NCI-H1417 (cell line): ENCODE measurements at places on chromosomes 13 and 19.

GRCh38 chr19:12802267-12803106 lies 618 bp downstream of the THSD8 start:
- no peak for DNase-seq

GRCh38 chr13:65914716-65915115 lies 1315.4 kb downstream of the PCDH9 start:
- no peak for DNase-seq

DNA sequence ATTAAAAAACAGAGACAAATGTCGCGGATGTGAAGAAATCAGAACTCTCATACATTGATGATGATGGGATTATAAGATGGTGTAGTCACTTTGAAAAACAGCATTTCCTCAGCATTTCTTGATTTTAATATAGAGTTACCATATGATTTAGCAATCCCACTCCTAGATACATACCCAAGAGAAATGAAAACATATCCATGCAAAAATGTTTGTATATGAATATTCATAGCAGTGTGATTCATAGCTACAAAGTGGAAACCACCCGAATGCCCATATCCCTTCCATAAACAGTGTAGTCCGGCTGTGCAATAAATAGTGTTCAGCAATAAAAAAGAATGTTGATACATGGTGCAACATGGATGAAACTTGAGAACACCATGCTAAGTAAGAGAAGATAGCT lies 44.6 kb downstream of the DPY19L3 start:
- DNase-seq, result no peak

GRCh38 chr19:57642396-57643046 lies 9.6 kb downstream of the ZNF211 start:
- peak; percentile 21 for DNase-seq

DNA sequence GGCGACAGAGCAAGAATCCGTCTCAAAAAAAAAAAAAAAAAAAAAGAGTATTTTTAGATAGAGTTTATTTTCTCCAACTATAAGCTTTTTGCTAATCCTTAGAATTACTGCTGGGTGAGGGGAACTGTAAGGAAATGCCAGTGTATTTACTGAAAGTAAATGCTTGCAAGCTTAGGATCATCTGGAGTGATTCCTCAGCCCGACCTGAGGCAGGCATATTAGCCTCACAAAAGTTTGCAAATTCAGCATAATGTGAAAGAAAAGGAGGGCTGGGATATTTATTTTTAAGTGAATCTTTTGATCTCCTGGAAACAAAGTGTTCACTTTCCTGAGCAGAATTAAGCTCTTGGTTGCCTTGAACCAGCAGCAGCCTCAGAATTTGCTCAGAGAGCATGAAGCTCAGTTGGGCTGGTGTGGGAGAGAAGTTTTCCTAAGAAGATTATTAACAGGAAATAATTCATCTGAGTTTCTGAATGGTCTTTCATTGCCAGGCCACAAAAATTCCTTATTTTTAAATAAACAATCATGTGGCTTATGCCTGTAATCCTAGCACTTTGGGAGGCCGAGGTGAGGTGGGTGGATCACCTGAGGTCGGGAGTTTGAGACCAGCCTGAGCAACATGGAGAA lies 24.7 kb upstream of the SPATA13 start:
- no peak for DNase-seq
